ENCODE measurements at places on chromosomes 7 and 10. TPM values are rescaled to one million over a fixed set of nuclear protein-coding genes. Genes with fewer than 3 reads are reported as not detected.

Gene CRHR2
- polyA plus RNA-seq: not detected

Gene TAS2R16
- not detected for polyA plus RNA-seq

Gene WDR11
- 79.2 TPM for polyA plus RNA-seq

DNA sequence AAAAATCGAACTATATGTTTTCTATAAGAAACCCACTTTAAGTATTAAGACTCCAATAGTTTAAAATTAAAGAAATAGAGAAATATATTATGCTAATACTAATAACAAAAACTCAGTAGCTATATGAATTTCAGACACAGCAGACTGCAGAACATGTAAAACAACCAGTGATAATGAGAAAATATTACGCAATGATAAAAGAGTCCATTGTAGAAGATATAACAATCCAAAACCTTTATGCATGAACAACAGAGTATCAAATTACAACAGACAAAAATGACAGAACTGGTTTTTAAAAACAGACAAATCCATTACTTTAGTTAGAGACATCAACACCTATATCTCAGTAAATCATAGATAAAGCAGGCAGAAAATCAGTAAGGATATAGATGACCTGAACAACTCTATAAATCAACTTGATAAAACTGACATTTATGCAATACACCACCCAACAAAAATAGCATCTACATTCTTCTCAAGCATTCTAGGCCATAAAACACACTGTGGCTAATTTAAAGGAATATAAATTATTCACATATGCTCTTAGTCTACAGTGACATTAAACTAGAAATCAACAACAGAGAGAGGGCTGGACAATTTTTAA is 669.5 kb upstream of the GHITM start:
- DNase-seq: no peak

Gene PRR15
- polyA plus RNA-seq: 1.8 TPM

DNA sequence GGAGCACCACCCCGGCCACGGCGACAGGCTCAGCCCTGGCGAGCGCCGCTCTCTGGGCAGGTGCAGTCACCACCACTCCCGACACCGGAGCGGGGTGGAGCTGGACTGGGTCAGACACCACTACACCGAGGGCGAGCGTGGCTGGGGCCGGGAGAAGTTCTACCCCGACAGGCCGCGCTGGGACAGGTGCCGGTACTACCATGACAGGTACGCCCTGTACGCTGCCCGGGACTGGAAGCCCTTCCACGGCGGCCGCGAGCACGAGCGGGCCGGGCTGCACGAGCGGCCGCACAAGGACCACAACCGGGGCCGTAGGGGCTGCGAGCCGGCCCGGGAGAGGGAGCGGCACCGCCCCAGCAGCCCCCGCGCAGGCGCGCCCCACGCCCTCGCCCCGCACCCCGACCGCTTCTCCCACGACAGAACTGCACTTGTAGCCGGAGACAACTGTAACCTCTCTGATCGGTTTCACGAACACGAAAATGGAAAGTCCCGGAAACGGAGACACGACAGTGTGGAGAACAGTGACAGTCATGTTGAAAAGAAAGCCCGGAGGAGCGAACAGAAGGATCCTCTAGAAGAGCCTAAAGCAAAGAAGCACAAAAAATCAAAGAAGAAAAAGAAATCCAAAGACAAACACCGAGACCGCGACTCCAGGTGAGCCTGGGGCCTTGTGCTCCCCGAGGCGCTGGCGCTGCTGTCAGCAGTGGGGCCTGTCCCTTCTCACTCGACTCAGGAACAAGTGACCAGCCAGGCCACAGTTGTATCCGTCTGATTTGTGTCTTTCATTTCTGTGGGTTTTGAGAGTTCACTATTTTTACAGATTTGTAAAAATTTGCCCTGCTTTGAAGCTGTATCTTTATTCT is 117.7 kb downstream of the CYTH3 start:
- DNase-seq: no peak

Gene GIMAP5
- not detected for polyA plus RNA-seq

- no peak for DNase-seq
Observed at GRCh38 chr10:34711500-34711899, 103.6 kb downstream of the PARD3 start.

- no peak for DNase-seq
Observed at GRCh38 chr10:12405342-12406320, 56.3 kb downstream of the CAMK1D start.

- no peak for DNase-seq
Observed at GRCh38 chr7:45082831-45083331, 5.9 kb downstream of the NACAD start.

GRCh38 chr7:73774923-73775322 is 4.9 kb upstream of the CLDN3 start:
- no peak for DNase-seq
